Activated CD4-positive, alpha-beta memory T cell treated with anti-CD3 and anti-CD28 coated beads, Interleukin-2, amount 10 ng/mL, durations not matched to agents 7 days and 5 days (primary cell): ENCODE measurements at places on chromosomes 1 and 21.

DNA sequence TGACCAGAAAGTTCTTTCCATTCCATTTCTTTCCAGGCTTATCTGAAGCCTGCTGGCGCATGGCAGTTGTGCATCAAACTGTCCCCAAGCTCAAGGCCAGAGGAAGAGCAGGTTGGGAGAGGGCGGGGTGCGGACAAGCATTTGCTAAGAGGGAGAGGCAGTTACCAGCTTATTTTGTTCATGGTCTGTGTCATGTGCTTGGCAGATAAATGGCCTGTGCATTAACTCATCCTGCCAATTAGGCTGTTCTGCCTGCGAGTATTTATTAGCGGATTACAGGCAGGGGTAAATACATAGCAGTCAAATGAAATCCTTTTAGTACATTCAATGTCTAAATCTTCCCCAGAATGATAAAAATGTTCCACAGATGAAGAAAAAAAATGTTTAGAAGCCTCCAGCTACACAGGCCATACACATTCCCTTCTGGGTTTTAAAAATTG lies 48.9 kb upstream of the B3GALNT2 start:
- DNase-seq, result no peak

- no peak for DNase-seq
Observed at GRCh38 chr21:44000360-44000759, 11.7 kb upstream of the TRAPPC10 start.

DNA sequence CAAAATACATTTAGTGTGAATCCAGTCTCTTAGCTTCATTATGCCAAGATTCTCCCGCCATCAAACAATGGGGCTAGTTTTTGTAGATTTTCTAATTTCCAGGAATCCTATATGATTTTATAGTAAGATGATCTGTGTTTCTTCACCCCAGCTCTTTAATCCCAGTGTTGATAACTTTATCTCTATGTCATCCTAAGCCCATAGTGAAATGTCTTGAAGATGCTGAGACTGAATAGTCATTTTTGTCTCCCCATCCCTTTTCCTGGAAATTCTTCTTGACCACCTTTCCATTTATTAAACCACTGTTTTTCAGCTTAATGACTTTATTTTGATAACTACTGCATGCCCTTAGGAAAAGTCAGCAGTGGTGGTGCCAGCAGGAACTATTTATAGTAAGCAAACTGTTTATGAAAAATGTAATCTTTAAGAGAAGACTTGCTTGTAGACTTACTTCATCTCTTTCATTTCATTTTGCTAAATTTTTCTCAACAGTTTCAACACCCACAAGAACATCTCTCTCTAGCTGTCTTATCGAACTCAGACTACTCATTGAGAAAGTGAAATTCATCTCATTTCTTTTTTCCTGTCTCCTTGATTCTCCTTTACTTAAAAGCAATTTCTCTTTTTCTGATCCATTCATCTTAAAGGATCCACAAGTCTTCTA lies 116.6 kb downstream of the NTMT2 start:
- DNase-seq, result no peak

GRCh38 chr1:241271427-241271826 lies 85.6 kb downstream of the RGS7 start:
- no peak for DNase-seq

DNA sequence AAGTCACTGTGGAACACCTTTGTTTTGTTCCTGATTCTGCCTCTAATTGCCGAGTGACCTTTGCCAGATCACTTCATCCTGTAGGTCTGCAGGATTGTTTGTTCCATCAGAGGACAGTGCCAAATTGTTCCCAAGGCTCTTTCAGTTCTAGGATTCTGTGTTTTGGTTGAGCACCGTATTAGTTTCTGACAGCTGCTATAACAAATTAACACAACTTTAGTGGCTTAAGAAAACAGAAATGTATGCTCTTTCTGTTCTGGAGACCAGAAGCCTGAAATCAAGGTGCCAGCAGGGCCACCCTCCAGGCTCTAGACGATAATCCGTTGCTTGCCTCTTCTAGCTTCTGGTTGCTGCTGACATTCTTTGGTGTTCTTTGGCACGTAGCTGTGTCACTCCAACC lies 3.4 kb upstream of the PIGR start:
- DNase-seq, result no peak

- no peak for DNase-seq
Observed at GRCh38 chr1:191876631-191877030, 281.6 kb upstream of the RGS18 start.

- DNase-seq, result no peak
Observed at GRCh38 chr1:183226361-183226760, 40.3 kb downstream of the LAMC2 start.

- DNase-seq, result no peak
Observed at GRCh38 chr21:25496825-25497482, 110.3 kb downstream of the MRPL39 start.

- no peak for DNase-seq
Observed at GRCh38 chr1:103525114-103525606, 339 bp upstream of the RNPC3 start.

GRCh38 chr1:30058970-30059369 lies 664.4 kb downstream of the MATN1 start:
- DNase-seq, result no peak

DNA sequence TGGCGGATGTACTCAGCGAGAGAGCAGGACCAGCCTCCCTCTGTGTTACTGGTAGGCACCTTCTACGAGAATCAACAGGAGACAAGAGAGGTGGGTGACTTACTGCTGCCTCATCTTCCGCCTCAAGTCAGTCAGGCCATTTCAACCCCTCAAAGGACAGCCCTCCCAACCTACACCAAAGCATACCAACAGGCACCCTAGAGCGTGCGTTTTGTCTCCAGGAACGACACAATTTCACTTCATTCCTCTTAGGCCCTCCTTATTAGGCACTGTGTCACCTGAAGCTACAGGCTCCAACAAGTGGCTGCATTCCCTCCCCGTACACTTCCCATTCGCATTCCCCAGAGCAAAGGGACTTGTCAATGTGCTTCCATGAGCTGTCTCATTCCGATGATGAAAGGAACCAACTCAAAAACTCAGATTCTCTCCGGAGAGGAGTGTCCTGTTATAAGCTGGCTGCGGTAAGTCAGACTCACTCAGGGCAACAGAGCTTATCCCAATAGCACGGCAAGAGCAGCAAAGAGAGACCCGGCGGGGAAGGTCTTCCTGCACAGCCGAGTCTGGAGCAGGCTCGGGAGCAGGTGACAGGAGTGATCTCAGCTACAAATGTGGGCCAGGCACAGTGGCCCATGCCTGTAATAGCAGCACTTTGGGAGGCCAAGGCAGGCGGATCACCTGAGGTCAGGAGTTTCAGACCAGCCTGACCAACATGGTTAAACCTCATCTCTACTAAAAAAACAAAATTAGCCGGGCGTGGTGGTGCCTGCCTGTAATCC lies 120.6 kb upstream of the IFFO2 start:
- DNase-seq, result no peak

- peak; percentile 56 for DNase-seq
Observed at GRCh38 chr1:110196917-110197765, 13.0 kb upstream of the KCNC4 start.

DNA sequence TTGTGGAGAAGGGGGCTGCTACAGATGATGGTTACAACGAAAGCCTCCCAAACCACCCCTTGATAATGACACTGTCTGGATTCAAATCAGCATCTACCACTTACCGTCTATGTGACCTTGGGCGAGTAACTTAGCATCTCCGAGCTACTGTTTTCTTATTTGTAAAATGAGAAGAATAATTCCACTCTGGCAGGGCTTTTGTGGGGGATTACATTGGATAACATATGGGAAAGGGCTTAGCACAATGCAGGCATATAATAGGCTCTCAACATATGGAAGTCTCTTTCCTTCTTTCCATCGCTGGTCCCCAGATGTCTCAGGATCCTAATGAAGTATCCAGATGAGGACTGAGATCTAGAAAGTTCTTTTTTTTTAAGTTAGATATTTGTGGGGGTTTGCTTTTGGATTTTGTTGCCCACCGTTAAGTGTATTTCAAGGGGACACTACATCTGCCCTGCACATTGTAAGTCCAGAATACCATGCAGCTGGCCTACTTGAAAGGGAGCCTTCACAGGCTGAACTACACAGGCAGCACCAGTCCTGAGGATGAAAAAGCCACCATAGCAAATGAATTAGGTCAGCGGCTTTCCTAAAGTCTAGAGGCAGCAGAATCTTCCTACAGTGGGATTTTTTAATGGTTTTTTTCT lies 172.2 kb upstream of the IRF2BP2 start:
- no peak for DNase-seq

- DNase-seq, result no peak
Observed at GRCh38 chr1:201125019-201125418, 2.0 kb downstream of the ASCL5 start.

GRCh38 chr1:11528611-11529261 lies 49.8 kb downstream of the DISP3 start:
- DNase-seq, result no peak

- no peak for DNase-seq
Observed at GRCh38 chr1:172397221-172397620, 23.3 kb upstream of the C1orf105 start.
